ENCODE measurements at places on chromosomes 2 and 18. TPM values are rescaled to one million over a fixed set of nuclear protein-coding genes. Genes with fewer than 3 reads are reported as not detected.
A peak's percentile ranks its signal among the peaks of the same experiment; 100 is the strongest.

DNA sequence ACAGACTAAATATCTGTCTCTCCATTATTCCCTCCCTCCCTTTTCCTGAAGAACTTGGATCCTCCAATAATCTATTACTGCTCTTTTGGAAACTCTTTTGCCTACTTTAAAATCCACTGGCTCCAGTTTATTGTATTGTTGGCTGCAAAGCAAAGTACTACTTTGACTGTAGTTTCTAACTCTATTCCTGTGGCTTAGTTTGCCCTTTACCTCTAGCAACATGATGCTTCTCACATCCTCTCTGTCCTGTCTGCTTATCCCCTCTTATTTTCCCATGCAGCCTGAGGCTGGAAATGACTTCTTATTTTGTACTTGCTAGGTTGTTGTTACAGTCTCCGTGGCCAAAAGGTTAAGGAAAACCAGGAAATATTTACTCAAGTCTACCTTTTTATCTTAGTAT lies 26.8 kb downstream of the PDK1 start:
- no peak for DNase-seq

The SERPINB12 gene
- not detected for total RNA-seq

GRCh38 chr2:157479081-157480027 lies 35.5 kb upstream of the CYTIP start:
- no peak for DNase-seq

DNA sequence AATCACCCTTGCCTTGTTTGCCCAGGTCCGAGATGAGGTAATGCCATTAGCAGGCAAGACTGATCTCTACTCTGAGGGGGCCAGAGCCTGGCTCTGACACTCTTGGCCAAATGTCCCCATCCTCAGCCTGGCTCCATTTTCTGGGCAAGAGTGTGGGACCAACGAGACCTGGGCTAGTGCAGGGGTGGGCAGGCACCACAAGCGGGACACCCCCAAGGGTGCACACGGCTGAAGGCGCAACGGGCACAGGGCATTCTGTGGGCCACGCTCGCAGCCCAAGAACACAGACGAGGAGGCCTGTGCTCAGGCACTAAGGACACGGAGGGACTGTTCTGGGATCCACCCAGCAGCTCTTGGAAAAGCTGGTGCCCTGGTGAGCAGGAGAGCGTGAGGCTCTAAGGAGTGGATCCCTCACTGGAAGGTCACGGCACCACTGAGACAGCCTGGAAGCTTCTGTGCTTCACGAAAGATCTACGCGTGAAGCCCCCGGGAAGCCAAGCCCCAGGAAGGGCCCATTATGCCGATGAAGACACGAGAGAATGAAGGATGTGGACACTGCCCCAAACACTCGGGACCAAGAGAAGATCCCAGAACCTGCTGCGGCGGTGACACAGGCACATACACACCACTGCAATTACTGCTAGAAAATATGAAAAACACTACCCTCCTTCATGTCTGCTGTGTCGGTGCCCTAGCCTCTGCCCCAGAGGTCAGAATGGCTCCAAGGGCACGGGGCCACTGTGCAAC lies 138.2 kb downstream of the HDAC4 start:
- DNase-seq, result peak; percentile 73

- DNase-seq, result no peak
These were observed 14.3 kb downstream of the SPATA3 start for GRCh38 chr2:231010201-231010730.

GRCh38 chr2:38658613-38659012 lies 7.3 kb upstream of the GALM start:
- DNase-seq, result no peak

- DNase-seq, result no peak
These were observed 147.8 kb downstream of the SATB2 start for GRCh38 chr2:199309973-199310372.

- DNase-seq, result no peak
These were observed 81.0 kb upstream of the EPAS1 start for GRCh38 chr2:46216213-46216612.

- DNase-seq, result no peak
These were observed 294.5 kb downstream of the NR4A2 start for GRCh38 chr2:156038021-156038420.

GRCh38 chr18:79512461-79513380 lies 117.0 kb downstream of the NFATC1 start:
- peak; percentile 56 for DNase-seq

DNA sequence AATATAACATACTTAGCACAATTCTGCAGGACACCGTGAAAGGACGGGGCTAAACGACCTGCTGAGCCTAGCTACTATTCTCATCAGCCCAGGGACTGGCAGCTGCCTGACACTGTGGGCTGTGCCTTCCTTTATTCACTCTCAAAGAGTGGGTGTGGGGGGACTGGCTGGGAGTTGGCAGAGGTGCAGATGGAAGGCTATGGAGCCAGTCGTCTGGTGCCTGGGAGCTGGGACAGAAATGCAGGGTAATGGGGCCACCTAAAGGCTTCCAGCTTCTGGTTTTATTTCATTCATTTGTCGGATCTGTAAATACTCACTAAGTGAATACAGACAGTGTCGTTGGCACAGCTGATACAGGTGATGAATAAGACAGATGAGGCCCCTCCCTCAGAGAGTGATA lies 56.0 kb upstream of the NFU1 start:
- no peak for DNase-seq

- no peak for DNase-seq
These were observed 170.2 kb downstream of the ZEB2 start for GRCh38 chr2:144349674-144350073.

DNA sequence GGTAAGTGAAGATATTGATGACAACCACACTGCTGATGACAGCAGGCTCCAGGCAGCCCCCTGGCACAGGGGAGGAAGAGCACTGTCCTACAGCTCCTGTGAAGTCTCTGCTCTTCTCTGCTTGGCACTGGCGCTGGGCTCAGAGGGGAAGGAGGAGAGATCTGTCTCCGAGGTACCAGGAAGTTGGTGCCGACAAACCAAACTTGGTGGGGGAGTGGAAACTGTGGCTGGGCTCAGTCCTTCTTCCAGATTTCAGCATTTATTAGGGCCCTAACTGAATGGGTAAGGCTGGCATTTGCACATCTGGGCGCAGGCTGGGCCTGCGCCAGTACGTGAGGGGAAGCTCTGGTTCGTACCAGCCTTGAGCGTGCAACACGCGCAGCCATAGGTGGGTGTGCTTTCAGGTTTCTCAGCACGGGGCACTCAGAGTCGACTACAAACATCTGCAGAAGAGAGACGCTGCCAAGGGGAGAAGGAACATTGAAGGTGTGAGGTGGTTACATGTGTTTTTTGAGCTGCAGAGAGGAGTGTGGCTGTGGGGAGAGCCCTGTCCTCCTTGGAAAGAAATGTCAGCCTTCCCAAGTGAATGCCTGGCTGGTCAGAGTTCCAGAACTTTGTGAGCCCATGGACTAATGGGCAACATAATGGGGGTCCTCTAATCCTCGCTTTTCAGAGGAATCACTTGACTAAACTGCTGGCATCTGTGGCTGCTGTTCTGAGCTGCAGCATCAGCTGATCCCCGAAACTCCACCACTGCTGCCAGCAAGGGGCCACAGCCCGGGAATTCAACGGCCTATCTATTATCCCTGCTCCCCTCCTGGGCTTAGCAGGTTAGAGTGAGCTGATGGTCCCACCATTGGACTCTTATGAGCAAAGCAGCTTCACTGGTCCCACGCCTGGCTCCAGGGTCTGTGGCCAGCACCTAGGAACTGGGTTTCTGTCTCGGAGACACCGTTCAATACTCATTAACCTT lies 55.2 kb upstream of the SEMA4C start:
- peak; percentile 30 for DNase-seq

DNA sequence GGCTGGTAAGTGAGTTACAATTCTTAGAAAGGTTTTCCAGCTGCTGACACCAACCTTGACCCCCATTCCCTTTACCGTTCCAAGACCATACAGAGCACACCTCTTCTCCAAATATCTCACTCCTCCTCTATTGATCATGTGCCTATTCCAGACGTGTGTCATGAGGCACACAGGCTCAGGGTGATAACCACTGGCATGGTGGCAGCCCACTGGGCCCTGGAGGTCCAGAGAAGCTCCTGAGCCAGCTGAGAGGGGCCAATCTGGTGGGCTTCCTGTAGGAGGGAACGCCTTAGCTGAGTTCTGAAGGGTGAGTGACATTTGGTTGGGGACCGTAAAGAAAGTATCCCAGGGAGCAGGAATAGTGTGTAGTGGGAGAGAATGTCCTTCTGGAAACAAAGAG lies 28.3 kb downstream of the ZAP70 start:
- peak; percentile 84 for DNase-seq

The UGT1A7 gene
- not detected for total RNA-seq

DNA sequence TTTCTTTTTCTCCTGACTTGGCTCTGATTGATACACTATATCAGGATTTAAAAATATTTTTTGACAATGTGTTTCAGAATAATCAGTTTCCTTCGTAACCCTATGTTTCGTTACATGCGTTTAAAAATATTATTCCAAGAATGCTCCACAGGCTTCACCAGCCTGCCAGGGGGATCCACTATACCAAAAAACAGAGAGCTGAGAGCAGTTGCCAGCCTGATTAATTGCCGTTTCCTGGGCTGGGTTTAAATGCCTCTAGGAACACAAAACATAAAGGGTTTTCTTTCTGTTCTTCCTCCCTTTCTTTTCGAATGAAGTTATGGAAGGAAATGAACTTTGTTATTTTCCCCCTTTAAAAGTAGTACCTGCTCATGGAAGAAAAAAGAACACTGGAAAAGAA lies 47.9 kb downstream of the LRRFIP1 start:
- no peak for DNase-seq

The IL1F10 gene
- total RNA-seq, result not detected

DNA sequence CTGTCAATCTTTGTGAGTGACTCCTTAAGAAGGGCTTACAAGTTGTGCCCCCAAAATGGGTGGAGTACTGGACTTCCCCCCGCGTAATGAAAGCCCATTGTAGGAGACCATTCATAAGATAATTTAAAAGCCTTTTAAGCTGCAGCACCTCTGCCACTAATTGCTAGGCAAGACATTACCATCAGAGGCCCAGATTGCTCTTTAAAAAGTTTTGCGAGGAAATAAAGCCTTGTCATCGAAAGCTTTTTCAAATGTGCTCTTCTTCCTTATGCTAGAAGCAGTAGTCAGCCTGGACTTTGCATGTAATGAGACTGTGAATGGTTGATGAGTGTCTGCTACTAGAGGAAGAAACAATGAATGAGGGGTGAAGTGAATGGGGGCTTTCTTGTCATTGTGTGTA lies 345.3 kb upstream of the CDH2 start:
- DNase-seq, result no peak

GRCh38 chr2:134462791-134463698 lies 209.2 kb downstream of the MGAT5 start:
- no peak for DNase-seq

The HOXD3 gene
- total RNA-seq, result 2.1 TPM

DNA sequence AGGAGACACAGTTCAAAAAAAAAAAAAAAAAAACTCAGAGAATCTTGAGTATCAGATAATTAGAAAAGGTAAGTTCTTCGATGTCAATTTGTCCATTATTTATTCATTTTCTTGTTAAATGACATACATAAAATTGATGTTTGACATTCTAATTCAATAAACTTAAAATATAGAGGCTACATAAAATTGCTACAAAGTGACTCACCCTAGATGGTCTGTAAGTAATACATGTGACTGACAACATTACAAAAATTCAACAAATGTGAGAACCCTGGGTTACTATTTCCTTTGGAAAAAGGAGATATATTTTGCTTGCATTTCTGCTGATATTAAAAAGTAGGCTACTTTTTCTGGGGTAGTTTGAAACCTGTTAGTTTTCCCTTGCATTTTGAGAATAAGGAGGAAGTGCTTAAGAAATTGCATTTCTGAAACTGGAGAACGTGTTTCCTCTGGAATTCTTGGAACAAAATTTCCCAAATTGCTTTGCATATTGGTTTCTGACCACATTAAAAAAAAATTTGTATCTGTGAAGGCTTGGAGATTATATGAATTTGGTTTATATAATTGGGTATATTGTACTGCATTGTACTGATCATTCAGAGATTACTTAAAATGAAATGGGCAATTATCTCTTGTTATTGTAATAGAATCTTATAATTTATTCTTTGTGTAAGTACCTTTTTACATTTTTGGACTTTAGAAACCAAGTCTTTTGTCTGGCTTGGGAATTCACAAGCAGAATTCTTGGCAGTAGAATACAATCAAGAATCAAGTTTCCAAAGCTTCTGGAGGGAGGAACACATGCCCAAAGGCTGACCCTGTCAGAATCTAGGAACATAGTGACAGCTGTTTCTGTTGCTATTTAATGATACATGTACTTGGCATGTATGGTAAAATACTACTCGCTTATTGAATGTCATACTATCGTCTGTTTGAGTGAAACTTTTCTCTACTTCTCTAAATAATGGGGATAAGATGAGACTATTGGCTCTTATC lies 106.1 kb downstream of the DSEL start:
- peak; percentile 44 for DNase-seq

The HOXD12 gene
- total RNA-seq, result not detected

The TRABD2A gene
- 3.5 TPM for total RNA-seq

The HNMT gene
- total RNA-seq, result 100 TPM

DNA sequence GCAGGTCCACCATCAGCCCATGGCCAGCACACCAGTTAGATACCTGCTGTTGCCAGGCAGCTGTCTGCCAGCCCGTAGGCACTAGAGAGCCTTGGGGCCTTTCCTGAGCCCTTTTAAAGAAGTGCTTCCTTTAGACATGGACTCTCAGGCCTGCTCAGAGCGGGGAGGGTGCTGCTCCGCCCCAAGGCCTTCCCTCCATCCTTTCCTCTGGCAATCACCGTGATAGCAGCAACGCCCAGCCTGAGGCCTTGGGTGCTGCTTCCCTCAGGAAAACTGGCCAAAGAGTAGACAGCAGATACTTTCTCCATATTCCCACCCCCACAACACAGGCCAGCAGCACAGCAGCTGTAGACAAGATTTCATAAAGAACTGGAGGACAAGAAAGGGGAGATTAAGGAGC lies 22.3 kb upstream of the C1QL2 start:
- DNase-seq, result no peak

DNA sequence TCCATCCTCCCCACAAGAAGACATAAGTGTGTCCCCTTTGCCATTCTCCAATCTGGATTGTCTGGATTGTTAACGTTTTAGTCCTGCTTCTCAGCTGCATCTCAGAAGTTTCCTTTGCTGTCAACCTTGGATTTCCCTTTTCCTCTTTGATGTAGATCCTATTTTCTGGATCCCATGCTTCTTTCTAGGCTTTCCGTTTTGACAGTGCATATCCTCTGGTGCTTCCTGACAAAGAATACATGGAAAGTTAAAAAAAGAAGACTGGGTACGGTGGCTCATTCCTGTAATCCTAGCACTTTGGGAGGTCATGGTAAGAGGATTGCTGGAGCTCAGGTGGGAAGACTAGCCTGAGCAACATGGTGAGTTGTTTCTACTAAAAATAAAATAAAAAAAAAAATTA lies 26.8 kb downstream of the ABI2 start:
- no peak for DNase-seq

GRCh38 chr18:9876867-9877654 lies 8.7 kb upstream of the TXNDC2 start:
- DNase-seq, result peak; percentile 84

GRCh38 chr2:8821276-8822217 lies 15.9 kb downstream of the KIDINS220 start:
- DNase-seq, result peak; percentile 75

DNA sequence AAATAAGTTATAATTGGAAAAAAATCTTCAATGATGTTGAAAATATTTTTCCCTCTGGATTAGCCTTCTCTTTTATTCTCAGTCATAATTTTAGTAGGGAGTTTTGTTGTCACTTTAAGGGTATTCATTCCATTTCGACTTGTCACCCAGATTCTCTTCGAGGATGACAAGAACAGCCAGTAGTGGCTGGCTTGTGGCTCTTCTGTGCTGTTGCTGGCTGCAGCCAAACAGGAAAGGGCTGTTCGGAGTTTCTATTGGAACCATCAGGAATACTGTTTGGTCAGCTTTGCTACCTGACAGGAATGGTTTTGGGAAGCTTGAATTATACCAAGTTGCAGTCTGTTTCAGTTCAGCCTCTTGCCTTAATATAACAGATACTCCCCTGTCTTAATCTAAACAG lies 41.6 kb downstream of the MGAT5 start:
- DNase-seq, result no peak

Measured in osteoblast (primary cell).